GM12865 (cell line): ENCODE measurements at places on chromosomes 12 and 14.

DNA sequence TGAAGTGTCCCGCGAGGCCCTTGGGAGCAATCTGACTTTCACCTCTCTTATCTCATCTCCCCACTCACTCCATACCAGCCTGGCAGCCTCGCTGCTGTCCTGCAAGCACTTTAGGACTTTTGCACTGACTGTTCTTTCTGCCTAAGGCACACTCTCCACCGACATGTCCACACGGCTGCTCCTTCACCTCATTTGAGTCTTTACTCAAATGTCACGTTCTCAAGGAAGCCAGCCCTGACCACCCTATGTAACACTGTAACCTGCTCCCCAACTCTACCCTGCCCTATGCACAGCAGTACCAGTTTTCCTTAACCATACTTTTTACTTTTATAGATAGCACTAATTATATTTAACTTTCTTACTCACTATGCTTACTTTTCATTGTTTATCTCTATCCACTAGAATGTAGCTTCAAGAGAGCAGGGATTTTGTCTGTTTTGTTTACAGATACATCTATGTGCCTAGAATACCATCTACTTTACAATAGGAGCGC lies 32.0 kb downstream of the PRKD1 start:
- DNase-seq, result no peak

- DNase-seq, result no peak
Measured at GRCh38 chr12:46489951-46490388, 117.4 kb upstream of the SLC38A2 start.

DNA sequence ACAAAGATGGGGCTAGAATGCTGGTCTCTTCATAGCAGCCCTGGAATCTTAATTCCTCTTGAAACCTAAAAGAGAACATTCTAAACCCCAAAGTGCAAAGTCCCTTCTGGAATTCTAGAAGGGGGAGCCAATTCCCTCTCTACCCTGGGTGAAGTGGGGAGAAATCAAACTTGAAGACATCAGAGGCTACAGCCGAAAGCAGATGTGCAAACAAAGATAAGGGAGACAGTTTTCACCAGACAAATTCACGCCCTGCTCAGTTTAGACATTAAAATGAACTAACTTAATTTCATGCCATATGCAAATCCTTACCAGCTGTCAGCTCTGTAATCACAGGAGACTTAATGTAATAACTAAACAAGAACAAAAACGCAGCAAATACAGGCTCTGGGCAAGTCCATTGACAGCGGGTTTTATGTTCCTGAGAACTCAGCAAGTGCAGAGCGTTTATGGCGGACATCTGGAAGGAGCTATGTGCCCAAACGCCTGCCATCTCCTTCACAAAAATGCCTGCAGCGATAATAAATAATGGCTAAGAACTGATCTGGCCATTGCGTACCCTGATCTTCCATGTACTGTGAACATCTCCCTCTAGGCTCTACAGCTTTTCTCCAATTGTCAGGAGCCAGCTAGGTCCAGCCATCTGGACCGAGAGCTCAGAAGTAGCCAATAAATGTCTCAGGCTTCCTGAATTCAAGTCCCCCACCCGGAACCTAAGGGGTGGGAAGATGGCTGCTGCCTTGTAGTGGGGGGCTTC lies 19.1 kb upstream of the FICD start:
- DNase-seq, result no peak

DNA sequence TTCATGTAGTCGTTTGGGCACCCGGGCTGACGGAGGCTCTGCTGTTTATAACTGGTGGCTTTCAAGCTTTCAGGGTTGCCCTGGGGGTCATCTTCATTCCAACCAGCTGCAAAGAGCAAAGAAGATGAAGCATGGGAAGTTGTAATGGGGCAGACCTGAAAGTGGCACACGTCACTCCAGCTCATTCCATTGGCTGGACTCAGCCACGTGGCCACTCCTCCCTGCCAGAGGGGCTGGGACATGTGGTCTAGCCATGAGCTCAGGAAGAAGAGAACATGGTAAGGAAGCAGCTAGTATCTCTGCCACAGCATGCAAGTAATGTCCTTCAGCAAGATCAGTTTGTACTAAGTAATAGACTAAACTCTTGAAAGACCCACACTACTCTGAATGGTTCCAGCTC lies 51.7 kb upstream of the FERMT2 start:
- DNase-seq, result no peak

GRCh38 chr12:131795064-131795463 lies 33.1 kb upstream of the MMP17 start:
- no peak for DNase-seq

- no peak for DNase-seq
Measured at GRCh38 chr14:71692496-71692895, 239.7 kb upstream of the RGS6 start.

GRCh38 chr14:24417832-24418491 lies 11.5 kb downstream of the CBLN3 start:
- DNase-seq, result no peak

DNA sequence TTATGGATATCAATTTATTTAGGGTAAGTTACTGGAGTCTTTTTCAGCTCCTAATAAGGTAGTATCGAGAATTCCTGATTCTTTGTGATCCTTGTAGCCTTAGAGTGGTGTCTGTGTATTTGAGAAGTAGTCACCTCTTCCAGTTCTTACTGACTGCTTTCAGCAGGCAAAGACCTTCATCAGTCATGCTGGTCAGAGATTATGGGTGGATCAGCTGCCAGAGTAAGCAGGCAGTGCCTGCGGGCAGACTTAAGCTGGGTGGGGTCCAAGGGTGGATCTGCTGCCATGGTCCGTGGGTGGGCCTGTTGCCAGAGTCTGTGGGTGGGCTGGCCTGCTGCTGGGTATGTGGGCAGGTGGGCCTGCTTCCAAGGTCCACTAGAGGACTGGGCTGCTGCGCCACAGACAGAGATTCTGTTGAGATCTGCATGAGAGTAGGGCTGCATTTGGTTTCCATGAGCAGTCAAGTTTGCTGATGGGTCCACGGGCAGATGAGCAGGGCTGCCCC lies 188.7 kb downstream of the ANO2 start:
- DNase-seq, result no peak

DNA sequence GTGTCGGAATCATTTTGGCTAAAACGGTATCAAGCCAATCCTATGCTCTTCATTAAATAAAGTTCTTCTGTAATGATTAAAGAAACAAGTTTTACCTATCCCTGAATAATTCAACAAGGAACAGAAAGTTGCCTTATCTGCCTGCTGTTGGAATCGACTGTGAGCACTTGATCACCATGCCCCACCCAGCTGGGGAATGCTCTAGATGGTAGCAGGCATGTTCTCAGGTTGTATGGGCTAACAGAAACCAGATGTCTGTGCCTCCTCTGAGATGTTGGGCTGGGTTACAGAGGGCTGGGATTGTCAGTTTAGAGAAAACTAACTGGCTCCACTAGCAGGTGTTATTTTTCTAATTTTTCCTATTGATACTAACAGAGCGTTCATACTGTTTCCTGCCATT lies 28.9 kb downstream of the RTRAF start:
- DNase-seq, result no peak

- no peak for DNase-seq
Measured at GRCh38 chr14:102868956-102869547, 53.4 kb upstream of the AMN start.

DNA sequence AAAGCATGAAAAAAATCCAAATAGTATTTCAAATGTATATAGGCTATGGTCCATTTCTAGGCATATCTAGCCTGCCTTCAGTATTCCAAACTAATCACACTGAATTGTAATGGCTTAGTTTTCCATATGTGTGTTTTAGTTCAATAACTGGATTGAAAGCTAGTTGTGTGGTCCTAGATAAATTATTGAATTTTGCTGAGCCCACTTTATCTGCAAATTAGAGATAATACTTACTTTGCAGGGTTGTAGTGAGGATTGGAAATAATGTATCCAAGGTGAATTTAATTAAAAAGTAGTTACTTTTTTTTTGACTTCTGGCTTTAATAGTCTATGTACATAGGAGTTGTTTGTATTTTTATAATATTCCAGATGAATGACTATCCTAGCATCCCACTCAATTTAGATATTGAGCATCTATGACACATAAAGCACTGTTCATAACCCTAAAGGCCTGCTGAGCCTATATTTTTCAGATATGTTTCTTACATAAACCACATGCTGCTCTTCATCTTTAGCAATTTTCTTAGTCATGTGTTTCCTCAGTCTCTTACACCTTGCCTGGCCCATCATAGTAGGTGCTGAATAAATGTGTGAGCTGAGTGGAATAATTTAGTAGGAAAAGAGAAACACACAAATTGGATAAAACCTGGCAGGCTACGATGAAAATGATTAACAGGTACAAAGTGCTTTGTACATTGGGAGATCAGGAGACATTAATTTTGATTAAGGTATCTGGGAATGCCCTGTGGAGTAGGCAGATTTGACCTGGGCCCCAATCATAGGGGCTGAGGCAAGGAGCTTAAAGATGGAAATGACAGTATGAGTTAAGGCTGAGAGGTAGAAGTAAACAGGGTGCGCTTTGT lies 1.1 kb upstream of the ATP23 start:
- no peak for DNase-seq

DNA sequence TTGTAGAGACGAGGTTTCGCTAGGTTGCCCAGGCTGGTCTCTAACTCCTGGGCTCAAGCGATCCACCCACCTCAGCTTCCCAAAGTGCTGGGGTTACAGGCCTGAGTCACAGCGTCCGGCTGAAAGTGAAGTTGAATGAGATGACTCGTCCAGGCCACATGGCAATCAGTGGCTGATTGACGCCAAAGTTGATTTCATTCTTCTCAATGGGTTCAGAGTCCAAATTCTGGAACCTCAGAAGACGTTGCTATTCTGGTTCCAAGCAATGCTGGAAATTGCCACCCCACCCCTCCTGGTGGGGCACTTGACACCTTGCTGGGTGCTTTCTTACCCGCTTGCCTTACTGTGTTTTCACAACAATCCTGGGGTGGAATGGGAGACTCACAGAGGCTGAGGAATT lies 14.9 kb downstream of the ABCB9 start:
- peak; percentile 43 for DNase-seq

- no peak for DNase-seq
Measured at GRCh38 chr14:64708148-64709004, 4.2 kb downstream of the PLEKHG3 start.

DNA sequence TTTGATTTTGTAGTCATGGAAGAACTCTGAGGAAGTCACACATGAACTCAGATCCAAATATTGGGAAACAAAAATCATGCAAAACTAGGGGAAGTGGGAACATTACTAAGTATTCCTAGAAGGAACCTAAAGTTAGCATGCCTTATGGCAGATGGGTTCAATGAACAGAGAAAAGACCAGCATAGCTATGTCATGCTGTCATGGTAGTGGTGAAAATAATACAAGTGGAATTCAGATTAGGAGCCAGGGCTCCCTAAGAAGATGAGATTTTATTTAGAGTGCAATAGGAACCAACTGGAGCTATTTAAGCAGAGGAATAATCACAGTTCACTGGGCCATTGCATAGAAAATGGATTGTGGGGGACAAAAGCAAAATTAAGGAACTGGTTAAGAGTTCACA lies 134.0 kb downstream of the DIO2 start:
- no peak for DNase-seq

DNA sequence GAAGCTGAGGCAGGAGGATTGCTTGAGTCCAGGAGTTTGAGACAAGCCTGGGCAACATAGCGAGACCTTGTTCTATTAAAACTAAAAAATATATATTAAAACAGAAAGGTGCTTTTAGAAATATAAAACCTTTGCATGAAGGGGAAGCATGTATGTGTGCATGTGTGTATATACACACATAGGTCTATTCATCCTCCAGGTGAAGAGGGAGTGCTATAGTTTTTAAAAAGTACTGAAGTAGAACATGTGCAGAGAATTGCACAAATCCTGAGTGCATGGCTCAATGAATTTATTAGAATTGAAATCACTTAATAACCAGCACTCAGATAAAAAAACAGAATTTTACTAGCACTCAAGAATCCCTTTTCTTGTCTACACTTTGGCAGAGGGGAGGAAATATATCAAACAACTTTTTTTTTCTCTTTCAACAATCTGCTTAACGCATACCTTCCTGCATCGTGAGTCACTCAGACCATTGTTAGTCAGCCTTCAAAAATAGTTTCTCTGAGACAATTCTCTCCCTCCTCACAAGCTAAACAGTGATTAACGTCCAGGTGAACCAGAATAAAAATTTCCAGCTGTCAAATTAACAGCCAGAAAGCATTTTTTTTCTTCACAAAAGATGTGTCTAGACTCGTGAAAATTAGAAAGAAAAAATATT lies 17.7 kb upstream of the NEDD1 start:
- peak; percentile 37 for DNase-seq

DNA sequence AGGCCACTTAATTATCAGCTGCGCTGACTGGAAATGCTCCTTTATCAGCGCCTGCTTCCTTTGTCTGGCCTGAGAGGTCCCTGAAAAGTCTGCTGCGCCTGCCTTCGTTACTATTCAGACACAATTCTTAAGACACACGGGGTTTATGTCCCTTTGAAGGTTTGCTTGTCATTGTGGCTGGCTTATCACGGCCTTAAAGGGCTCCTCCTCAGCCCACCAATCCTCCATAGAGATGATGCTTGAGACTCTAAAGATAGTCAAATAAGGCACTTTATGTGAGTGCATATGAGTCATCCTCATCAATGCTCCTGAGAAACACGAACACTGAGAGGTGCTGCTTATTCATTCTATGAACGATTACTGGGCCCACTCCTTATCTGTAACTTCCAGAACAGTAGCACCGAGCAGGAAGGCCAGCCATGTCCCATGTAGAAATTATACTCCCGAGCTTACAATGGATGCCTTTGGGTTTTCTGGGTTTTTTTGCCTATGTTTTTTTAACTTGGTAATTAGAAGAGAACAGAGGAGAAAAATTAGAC lies 1268.2 kb upstream of the TMEM132C start:
- peak; percentile 36 for DNase-seq
